ENCODE measurements at places on chromosomes 5 and 9.

DNA sequence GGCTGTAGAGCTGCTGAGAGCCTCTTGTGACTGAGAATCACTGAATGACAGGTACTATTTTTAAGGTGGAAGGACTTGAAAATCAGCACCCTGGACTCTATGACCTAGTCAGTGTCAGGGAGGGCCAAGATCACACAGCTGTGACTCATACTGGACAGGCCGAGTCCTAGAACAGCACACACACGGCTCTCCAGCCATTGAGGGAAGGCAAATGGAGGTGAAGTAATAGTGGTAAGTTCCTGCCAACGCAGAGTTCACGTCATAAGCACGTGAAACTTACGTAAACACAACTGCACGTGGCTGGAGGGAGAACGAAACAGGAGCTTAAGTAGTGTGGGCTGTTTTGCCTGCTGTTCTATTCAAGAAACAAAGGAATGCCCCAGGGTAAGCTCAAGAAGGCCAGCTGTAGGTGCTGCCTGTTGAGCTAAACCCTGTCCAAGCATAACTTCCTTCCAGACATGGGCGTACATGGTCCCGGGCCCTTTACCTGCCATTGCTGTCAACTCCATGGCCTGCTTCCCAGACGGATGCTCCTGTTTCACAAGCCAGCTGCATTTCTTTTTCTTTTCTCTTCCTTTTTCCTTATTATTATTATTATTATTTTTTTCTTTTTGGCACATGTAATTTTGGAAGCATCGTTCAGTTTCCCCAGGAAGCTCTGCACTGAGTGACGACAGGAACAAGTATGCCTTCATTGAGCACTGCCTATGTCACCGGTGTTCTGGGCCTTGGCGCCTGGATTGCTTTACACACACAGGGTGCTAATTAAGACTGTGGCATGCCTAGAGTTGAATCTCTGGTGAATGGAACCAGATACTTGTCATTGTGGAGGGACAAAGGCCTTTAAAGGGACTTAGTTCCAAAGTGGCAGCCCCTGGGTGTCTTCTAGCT lies 10.2 kb upstream of the LCP2 start:
- peak; percentile 32 for DNase-seq

GRCh38 chr5:137195483-137195882 lies 303.6 kb downstream of the SPOCK1 start:
- DNase-seq: no peak

GRCh38 chr5:28226407-28226806 lies 1188.0 kb upstream of the CDH9 start:
- peak; percentile 2 for DNase-seq

DNA sequence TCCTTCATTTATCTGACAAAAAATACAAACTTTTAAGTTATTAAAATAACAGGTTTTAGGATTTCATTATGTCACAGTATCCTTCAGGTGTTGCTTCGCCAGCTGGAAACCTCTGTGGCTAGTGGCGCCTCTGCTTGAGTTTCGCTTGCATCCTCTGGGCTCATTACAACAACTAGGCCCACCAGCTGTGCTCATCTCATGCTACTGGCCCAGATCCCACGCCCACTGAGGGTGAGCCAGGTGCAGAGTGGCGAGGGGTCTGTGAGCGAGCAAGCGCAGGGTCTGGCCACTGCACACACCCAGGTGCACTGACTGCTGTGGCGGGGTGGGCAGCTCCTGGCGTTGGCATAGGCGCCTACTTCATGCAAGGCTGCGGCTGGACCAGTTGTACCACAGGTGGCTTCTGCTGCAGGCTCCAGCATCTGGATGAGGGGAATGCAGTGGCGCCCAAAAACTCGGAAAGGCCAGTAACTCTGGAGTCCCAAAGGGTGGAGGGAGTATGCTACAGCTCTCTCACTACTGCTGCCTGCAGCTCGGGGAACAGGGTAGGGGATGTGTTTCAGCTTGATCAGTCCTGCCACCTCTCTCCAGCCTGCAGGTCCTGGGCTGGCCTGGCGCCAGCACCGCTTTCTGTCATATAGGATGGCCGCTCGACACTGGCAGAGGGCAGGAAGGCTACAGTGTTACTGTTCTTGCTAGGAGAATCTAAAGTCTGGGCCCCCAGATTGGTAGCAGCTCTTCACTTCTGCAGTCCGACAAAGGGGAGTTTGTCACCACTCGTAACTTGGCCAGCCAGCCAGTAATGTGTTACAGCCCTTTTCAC lies 452.1 kb downstream of the TUSC1 start:
- DNase-seq: no peak

DNA sequence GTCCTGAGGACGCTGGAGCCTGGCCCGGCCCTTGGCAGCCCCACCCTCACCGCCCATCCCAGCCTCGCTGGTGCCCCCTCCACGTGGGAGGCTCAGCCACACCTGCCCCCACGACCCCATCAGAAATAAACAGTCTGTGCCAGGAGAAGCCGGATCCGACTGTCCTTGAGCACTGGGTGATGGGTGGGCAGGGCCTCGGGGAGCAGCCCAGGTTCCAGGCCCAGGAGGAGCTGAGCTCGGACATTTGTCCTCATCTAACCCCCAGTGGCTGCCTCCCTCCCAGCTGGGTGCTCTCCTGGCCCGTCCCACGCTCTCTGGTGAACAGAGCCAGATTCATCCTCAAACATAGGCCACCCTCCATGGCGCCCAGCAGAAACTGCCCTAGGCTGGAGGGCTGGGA lies 4.6 kb upstream of the PTGDS start:
- DNase-seq: no peak

- no peak for DNase-seq
Measured at GRCh38 chr5:118270526-118270925, 717.8 kb downstream of the DTWD2 start.

GRCh38 chr9:70902171-70902570 lies 219.2 kb downstream of the TRPM3 start:
- peak; percentile 37 for DNase-seq

GRCh38 chr9:18771011-18771410 lies 262.0 kb downstream of the SAXO1 start:
- DNase-seq: no peak

- DNase-seq: no peak
Measured at GRCh38 chr9:129958796-129959195, 84.2 kb downstream of the FNBP1 start.

GRCh38 chr9:91307279-91307678 lies 54.4 kb downstream of the AUH start:
- no peak for DNase-seq

DNA sequence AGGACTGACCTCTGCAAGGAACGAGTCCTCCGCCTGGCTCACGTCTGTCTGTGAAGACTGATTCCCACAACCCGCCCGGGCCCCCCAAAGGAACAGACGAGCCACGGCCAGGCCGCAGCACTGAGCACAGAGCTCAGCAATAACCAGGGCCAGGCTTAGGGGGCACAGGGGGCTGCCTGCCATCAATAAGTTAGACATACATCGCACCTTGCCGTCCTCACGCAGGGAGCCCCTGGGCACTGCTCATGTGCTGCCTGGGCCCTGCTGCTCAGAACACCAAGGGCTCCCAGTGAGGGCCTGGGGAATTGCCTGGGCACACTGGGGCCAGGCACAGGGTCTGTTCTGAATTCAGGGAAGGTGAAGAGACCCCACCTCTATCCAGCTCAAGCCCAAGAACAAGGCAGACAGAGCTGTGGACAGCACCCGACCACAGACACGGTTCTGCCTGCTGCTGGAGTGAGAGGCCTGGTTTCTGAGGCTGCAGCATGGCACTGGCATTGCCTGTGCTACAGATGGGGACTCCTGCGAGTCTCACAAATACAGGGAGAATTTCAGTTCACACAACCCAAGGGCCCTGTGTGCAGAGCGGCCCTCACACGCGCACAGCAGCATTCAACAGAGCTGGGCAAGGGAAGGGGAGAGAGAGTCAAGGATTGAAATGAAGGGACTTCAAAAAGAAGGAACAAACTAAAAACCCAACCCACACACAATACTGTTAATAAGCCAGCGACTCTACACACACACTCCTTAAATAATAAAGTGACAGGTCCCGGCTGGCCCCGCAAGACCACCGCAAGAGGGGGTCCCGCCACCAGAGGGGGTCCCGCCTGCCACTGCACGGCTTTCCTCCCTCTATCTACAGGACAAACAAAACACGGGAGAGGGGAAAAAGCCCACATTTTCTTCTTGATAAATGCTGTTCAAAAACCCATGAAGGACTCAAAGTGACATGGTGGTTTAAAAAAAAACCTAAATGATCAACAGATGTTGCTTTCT lies 32.0 kb downstream of the PRRT1B start:
- DNase-seq: no peak

- DNase-seq: peak; percentile 62
Measured at GRCh38 chr9:14616188-14616982, 76.8 kb downstream of the ZDHHC21 start.

- DNase-seq: peak; percentile 46
Measured at GRCh38 chr9:37904445-37905130, 661 bp upstream of the SLC25A51 start.

GRCh38 chr5:149471406-149472183 lies 79.6 kb downstream of the CSNK1A1 start:
- DNase-seq: peak; percentile 68

DNA sequence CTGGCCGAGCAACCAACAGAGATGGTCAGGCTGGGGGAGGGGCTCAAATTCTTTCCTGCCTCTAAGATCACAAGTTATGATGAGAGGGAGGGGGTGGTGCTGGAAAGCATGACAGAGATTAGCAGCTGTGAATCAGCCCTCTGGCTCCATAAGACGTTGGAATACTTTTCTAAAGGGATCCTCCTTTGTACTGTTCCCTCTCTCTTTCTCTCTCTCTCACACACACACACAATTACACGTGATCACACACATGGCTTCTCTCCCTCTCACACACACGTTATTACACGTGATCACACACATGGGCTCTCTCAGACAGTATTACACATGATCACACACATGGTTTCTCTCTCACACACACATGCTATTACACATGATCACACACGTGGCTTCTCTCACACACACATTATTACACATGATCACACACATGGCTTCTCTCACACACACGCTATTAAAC lies at the start of gene SLC45A2:
Gene SLC45A2 (minus strand): TSS at position 23 of the 454 bp plus-strand sequence. CDS start 110 bp downstream, outside the sequence.
- peak; percentile 54 for DNase-seq

DNA sequence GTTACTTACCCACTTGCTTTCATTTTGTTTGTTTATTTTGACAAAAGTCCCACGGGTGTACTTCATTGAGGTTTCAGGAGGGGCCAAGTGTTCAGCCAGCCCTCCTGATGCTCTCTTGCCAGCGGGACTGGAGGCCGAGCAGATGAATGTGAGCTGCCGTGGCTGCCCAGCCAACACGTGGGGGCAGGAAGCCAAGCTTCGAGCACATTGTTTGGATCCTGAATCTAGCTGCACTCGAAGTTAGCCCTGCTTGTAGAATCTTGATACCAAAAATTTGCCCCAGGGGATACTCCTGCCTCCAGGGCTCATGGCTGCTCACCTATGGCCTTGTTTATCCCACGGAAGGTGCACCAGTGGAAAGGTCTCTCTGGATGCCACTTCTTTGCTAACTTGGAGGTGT lies 49.3 kb downstream of the RASGEF1C start:
- no peak for DNase-seq

- DNase-seq: peak; percentile 36
Measured at GRCh38 chr5:62538017-62538942, 40.3 kb upstream of the LRRC70 start.

- DNase-seq: peak; percentile 61
Measured at GRCh38 chr9:38358390-38359296, 33.9 kb upstream of the ALDH1B1 start.

GRCh38 chr5:133489632-133490031 lies 122.7 kb downstream of the FSTL4 start:
- DNase-seq: no peak

DNA sequence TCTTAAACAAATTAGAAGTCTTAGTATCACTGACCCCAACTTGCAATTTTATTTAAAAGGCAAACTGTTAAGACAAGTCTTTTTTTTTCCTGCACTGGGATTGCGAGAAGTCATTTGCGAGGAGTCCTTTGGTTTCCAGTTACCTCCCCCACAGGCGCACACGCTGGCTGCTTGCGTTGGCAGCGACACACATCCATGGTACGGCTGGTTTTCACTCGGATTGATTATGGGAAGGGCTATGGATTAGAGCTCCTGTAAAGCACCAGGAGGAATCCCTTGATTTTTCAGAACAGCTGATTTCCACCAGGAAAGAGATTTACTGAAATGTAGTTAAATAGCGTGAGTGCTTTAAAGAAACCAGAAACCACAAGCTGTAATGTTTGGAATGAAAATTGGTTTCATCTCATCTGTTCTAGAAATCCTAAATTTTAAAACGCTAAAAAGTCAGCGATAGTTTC lies 737 bp downstream of the SLC1A3 start:
- peak; percentile 55 for DNase-seq

DNA sequence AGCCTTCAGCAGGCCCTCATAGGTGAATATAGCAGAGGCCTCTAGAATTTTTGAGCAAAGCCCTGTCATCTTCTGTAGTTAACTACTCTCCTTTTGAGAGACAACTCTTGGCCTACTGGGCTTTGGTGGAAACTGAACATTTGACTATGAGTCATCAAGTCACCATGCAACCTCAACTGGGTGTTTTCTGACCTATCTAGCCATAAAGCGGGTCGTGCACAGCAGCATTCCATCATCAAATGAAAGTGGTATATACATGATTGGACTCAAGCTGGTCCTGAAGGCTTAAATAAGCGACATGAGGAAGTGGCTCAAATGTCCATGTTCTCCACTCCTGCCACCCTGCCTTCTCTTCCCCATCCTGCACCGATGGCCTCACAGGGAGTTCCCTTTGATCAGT lies 1115.5 kb downstream of the TAF11L14 start:
- no peak for DNase-seq

GRCh38 chr5:138655530-138656190 lies 80.5 kb upstream of the HSPA9 start:
- no peak for DNase-seq

- DNase-seq: no peak
Measured at GRCh38 chr9:124537926-124538325, 30.7 kb upstream of the NR5A1 start.

DNA sequence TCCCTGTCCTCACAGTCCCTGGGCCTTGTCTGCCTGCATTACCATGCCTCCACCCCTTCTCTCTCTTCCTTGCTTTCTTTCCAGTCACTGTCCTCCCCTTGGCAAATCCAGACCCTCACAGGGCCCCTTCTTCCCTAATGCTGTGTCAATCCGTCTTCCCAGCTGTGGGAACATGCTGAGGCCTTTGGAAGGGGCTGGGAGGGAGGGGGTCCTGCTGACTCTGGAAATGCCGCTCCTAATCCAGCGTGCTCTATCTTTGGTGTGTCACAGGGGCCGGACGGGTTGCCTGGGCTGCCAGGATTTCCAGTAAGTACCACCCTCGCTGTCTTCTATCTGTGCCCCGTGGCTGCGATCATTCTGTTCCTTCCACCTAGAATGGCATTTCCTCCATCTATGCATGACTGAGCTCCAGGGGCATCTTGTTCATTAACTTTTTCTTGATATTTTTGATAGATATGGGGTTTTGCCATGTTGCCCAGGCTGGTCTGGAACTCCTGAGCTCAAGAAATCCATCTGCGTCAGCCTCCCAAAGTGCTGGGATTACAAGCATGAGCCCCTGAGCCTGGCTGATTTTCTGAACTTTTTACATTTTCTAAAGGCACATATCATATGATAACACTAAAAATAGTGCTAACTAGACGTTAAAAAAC lies 64.5 kb upstream of the TGFBR1 start:
- peak; percentile 36 for DNase-seq

DNA sequence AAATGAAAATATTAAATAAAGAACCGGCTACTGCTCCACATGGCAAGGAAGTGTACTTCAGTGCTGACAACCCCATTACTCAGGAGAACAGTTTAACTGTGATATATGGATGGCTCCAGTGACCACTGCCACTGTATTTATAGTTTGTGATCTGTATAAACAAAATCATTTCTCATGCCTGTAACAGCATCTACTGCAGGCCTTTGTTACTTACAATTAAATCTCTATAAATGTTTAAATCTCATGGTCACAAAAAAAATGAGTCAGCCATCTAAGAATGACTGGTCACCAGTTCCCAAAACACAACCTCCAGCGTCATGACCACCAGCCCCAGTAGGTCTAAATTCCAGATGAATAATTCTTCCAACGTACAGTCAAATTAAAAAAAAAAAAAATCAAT lies 24.6 kb downstream of the SERINC5 start:
- peak; percentile 89 for DNase-seq

Measured in fibroblast of skin of back (primary cell).